ENCODE measurements at places on chromosomes 5 and 9.

DNA sequence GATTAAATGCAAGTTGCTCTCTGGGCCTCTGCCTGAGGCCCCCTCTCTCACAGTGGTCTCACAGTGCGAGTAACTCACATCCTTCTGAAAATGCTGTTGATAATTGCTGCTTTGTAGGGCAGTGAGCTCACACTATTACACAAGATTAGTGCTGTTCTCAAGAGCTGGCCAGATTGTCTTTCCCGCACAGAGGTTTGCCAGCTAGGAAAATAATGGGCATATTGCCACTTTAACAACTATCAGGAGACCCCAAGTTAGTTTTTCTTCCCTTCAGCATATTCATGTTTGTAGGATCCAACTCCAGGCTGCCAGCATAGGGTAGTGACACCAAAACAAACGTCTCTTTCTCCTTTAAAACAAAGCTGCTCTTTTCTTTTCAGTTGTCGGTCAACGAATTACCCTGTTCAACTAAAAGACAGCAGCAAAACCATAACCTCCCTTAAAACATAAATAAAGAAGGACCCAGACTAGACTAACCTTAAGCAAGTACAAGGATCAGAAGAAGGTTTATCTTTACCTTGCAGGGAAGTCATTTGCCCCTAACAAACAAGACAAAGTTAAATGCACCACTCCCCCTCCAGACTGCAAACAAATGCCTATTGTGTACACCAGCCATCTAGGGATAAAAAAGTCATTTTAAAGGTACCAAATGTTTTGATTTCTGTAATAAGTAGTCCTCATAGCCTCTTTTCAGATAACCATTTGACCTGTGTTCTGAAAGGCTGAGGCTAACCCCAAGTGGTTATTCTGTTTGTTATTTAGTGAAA is 91.4 kb downstream of the VCAN start:
- no peak for DNase-seq

DNA sequence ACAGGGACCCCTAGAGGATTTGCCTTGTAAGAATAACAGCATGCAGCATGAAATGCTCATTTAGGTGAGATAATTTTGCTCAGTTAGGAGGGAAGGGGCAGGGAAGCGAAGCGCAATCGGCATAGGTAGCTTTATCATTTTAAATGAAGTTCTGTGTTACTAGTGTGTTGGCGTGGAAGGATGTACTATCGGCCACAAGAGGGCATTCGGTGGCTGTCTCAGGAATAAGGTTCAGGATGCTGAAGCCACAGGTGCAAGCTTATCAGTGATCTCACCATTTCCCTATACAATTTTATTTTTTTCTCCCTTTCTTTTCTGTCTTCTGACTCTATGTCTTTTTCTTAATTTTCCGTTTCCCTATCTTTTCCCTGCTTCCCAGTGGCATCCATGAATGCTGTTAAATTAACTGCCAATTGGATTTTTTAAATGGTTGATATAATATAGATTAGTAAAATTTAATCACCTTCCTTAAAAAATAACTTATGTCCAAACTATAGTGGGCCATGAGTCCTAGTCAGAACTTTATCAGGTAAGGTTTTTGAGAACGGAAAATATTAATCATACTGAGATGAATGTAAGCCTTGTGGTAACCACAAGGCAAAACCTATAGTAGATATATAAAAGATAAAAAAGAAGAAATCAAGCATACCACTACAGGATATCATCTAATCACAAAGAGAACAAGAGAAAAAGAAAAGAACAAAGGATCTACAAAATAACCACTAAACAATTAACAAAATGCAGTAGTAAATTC is 1.2 kb upstream of the INSL6 start:
- DNase-seq = no peak

DNA sequence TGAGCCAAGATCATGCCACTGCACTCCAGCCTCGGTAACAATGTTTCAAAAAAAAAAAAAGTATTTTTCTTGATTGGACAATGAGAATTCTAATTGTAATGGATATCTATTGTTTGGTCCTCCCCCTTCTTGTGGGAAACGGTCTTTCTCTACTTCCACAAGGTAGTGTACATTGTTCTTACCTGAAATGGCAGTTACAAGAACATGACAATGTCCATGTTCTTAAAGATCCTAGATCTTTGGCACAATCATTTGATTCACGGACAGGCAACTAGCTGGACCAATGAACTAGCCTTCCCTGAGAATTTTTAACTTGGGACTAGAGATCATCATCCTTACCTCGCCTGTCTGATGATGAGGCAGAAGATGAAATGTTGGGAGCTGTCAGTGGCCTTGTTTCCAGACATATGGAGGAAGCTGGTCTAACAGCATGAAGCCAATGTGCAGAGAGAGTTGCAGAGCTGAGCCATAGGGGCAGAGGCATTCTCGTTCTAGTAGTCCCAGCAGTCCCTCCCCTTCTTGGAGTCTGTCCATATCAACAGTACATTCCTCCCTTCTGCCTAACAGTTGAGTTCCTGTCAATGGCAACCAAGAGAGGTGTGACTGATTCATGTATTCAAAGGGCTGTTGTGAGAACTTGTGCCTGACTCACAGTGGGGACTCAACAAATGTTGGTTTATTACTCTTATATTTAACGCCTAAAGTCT is 2.1 kb upstream of the MARCHF6 start:
- DNase-seq = no peak

DNA sequence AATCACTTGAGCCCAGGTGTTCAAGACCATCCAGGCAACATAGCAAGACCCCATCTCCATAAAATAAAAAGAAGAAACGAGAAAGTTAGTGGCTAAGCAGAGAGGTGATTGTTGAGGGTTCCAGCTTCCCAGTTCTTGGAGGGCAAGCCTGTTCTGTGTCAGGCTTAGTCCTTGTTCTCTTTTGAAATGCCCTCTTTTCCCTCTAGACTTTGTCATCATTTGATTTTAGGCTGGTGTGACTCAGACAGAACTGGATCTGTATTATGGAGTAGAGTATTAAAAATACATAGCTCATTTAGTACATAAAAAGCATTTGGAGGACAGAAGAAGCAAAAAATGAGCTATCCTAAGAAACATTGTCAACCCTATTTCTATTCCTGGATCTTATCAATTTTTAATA is 159.4 kb downstream of the CD180 start:
- no peak for DNase-seq

GRCh38 chr9:26983340-26983739 is 22.1 kb downstream of the LRRC19 start:
- no peak for DNase-seq

DNA sequence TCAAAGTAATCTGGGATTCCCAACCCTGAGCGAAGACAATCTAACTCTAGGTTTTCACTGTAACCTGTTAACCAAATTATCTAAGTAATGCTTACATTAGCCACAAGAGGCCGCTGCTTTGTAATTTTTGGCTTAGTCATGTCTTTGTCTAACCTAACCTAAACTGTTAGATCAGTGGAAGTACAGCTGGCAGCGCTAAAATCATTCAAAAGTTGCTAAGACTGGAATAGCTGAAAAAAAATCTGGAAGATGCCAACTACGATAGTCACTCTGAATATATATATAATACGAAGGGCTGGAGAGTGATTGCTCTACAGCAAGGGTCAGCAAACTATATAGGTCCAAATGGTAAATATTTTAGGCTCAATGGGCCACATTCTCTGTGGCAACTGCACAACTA is 60.2 kb downstream of the FBXO38 start:
- peak; percentile 40 for DNase-seq

DNA sequence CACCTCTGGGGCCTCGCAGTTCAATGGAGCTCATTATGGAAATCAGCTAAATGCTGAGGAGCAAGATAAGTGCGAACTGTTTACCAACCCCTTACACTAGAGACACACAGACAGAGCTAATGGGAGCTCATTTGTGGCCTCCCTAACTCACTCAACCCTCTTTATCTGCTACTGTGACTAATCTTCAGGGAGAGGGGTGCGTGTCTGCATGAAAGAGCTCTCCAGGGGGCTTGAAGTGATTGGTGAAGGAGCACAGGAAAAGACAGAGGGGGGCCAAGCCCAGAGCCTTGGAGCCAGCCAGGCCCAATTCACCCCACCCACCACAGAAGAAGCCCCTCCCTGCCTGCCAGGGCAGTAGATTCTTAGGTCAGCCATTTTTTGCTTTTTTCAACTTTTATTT is 466.8 kb upstream of the BRINP1 start:
- peak; percentile 18 for DNase-seq

- no peak for DNase-seq
These were observed 18.3 kb downstream of the CCNJL start for GRCh38 chr5:160293901-160294561.

- no peak for DNase-seq
These were observed 724.1 kb upstream of the MEF2C start for GRCh38 chr5:89606939-89607534.

- no peak for DNase-seq
These were observed 73.2 kb downstream of the TLE1 start for GRCh38 chr9:81616141-81616540.

GRCh38 chr5:172694061-172694460 is 53.0 kb downstream of the NEURL1B start:
- DNase-seq = no peak

- DNase-seq = no peak
These were observed 147.5 kb upstream of the RUSC2 start for GRCh38 chr9:35342221-35342958.

DNA sequence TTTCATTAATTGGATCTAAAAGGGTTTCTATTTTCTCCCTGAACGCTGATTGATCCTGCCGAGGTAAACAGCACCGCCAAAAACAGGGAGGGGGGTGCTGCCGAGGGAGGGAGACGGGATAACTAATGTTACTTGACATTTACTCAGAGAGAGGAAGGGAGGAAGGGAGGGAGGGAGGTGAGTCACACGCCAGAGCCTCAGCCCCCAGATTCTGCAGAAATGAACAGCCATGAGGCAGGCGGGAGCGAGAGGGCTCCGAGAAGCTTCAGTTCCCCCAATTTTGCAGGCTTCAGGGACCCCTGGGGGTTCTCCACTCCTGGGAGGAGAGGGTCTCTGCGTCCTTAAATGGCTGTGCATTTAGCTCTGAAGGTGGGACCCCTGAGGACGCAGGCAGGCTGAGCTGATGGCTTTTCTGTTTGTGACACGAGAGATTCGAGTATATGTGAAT is 59.1 kb upstream of the IER5L start:
- no peak for DNase-seq
